Stimulated activated CD4-positive, alpha-beta T cell treated with anti-CD3 and anti-CD28 coated beads, Interleukin-12 subunit alpha, Interleukin-12 subunit beta, amount 100 ng/mL, for 48 hours (primary cell): ENCODE measurements at places on chromosomes 12 and 14.

DNA sequence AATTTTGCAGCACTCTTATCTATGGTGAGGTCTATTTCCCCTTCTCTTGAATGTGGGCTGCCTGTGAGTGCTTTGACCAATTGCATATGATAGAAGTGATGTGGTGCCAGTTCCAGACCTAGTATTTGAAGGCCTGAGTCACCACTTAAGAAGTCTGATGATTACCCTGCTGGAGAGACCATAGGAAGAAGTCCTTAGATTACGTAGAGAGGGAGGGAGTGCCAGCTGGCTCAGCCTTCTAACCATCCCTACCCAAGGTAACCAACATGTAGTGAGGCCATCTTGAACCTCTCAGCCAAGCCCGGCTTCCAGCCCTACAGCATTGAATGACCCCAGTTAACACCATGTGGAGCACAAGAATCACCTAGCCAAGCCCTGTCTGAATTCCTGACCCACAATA lies 166.9 kb downstream of the NELL2 start:
- DNase-seq: no peak

DNA sequence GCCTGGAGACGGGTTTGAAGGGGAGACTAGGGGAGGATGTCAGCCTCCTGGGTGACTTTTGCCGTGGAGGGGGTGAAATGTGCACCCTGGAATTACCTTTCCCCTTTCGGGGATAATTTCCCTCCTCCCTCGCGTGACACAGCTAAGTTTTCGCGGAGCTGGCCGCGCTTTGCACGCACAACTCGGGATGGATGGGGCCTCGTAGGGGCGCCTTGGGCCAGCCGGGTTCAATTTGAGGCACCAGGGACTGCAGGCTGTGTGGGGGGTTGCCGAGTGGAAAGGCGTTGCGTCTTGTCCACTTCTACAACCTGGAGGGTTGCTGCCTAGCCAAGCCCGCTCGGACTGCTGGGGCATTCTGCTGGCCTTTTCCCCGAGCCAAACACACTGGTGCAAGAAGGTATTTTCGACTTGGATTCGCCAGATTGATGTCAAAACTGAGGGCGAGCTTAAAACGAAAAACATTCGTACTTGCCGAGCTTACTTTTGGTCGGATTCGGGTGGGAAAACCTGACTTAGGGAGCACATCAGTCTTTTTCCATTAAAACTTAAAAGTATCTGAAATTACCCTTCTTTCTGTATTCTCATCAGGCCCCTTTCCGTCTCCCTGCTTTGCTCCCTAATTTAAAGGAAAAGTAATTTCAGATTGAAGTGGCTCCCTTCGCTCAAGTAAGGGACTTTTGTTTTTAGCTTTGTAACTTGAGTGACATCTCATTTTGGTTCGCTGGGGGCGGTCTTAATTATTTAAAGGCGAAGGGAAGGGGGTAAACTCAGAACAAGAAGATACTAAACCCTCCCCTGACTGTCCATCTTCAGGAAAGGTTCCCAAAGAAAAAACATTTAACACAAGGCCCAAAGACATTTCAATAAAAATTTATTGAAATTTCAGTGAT lies 14.3 kb downstream of the TBX3 start:
- no peak for DNase-seq

DNA sequence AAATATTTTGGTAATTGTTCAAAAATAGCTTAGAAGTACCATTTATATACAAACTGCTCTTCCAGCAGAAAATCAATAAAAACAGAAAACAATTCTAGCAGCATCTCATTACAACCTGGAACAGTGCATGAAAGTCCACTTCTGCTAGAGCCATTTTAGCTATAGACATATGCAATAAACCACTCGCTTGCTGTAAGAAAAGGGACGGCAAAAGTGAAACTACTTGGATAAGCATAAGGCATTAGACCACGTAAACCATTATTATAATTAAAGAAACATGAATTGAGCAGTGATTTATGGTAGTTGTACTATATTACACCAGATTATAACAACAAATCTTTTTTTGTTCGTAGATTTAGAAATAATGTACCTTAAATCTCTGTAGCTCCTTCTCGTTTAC lies 48.7 kb downstream of the LRIG3 start:
- DNase-seq: no peak

GRCh38 chr12:42585841-42586216 lies 3.7 kb downstream of the PRICKLE1 start:
- no peak for DNase-seq

DNA sequence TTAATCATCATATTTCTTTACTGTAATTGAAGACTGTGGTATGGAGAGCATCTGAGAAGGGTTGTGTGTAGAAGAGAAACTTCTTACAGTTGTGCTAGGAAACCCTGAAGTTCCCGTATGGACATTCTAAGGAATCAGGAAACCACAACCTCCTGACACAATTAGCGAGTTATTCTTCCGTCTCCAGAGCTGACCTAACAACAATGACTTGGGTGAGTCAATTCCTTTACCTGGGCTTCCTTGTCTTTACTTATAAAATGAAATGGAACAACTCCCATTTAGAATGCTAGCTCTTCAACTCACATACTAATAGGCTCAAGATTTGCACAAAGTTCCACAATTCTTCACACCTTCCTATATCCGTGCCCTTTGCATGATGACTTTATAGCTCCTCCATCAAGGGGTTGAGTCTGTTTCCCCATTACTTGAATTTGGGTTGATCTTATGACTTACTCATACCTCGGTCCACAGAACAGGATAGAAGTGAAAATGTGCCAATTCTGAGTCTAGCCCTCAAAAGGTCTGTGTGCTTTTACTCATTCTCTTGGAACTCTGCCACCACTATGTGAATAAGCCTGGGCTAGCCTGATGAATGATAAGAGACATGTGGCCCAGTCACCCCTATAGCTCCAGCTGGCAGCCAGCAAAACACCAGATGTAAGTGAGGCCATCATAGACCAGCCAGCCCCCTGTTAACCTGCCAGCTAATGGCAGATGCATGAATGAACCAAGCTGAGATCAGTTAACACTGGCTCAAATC lies 459.4 kb downstream of the ETNK1 start:
- DNase-seq: no peak

DNA sequence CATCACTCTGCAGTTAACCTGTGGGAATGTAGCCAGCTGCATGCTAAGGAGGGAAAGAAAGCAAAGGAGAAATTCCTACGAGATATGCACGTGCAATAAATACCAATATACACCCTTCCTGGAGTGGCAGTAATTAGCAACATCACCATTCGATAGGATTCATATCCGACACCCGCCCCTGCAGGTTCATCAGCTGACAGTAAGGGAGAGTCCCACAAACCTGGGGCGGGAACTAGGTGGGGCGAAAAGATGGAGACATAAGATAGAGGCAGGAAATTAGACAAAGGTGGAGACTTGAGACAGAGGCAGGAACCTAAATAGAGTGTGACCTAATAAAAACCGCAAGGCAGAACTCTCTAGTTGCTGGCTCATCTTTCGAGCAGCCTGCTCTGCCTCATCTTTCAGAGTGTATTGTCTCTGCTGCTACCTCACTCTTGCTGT lies 51.6 kb downstream of the PLEKHG3 start:
- DNase-seq: peak; percentile 47

DNA sequence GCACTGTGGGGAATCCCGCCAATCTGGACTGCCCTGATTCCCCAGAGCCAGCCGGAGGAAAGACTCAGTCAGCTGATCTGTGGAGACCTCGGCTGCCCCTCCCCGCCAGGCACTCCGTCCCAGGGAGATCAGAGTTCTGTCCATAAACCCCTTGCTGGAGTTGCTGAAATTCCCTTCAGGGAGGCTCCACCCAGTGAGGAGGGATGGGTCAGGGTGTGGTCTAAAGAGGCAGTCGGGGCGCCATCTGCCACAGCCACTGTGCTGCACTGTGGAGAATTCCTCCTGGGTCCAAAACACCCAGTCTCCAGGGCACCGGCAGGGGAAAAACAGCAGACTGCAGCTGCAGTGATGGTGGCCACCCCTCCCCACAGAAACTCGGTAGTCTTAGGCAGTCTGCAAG lies 1922.3 kb upstream of the FLRT2 start:
- no peak for DNase-seq

GRCh38 chr14:57609192-57610075 lies 115.8 kb upstream of the CCDC198 start:
- DNase-seq: no peak

DNA sequence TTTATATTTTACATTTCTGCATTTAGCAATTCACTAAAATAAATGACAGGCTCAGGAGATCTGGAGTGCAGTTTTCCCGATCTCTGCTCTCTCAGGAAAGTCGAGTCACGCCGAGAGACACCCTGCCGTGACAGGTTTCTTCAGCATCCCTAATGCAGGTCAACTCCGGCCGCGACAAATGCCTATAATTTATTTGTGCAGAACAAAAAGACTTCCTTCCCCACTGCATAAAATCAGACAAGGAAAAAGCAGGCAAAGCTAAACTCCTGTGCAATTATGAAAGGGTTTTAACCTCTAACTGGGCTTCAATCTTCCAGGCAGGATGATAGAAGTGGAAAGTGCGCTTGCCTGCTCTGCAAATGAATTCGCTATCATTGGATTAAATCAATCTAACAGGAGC lies 28.1 kb downstream of the SPRING1 start:
- DNase-seq: no peak

DNA sequence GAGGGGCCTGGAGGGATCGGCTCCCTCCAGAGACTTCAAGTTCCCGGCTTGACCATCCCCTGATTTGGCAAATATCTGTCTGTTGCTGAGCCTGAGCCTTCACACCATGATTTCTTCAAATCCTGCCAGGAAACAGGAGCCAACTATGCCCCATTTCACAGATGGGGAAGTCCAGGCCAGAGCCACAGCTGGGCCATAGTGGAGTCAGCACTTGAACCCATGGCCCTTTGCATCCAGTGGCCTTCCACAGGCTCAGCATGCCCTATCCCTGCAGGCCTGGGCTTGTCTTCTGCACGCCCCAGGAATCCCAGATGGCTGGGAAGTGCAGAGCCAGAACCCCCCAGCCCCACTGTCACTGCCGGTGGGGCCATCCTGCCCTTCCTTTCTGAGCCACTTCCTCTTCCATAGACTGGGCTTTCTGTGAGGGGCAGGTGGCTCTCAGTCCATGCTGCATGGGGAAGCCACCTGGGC lies 44.9 kb downstream of the CYP46A1 start:
- DNase-seq: no peak

DNA sequence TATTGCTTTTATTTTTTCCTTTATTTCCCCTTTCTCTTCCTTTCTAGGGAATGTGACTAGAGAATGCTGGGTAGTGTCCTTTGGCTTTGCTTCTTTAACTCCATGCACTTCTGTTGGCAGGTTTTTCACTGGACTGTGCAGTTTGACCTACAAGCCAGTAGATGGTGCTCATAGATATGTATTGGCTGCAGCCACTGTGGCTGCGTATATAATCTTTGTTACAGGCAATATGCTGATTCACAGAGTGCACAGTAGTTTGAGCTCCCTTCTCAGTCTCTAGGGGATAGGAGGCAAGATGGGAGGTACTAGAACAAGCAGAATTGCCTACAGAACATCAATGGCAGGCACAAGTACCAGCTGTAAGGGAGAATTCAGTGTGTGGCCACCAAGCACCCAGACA lies 503.5 kb downstream of the LRFN5 start:
- DNase-seq: no peak

GRCh38 chr12:47590771-47591360 lies 115.0 kb downstream of the RPAP3 start:
- no peak for DNase-seq

DNA sequence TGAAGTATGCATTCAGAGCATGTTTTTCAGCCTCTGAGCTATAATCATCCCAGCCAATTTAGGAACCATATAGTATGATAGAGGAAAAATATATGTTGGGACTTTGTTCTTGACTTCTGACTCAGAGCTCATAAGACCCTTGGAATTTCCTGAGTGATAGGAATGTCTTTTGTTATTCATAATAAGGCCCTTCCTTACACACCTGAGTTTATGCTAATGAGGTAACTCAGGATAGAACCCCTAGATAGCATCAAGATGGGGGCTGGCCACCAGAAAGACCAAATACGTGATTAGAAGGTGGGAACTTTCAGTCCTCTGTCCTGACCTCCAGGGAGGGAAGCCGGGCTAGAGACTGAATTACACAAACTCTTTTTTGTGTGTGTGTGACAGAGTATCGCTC lies 32.4 kb upstream of the PLEK2 start:
- DNase-seq: no peak

- no peak for DNase-seq
Observed at GRCh38 chr12:95699579-95699978, 91.0 kb downstream of the NTN4 start.

DNA sequence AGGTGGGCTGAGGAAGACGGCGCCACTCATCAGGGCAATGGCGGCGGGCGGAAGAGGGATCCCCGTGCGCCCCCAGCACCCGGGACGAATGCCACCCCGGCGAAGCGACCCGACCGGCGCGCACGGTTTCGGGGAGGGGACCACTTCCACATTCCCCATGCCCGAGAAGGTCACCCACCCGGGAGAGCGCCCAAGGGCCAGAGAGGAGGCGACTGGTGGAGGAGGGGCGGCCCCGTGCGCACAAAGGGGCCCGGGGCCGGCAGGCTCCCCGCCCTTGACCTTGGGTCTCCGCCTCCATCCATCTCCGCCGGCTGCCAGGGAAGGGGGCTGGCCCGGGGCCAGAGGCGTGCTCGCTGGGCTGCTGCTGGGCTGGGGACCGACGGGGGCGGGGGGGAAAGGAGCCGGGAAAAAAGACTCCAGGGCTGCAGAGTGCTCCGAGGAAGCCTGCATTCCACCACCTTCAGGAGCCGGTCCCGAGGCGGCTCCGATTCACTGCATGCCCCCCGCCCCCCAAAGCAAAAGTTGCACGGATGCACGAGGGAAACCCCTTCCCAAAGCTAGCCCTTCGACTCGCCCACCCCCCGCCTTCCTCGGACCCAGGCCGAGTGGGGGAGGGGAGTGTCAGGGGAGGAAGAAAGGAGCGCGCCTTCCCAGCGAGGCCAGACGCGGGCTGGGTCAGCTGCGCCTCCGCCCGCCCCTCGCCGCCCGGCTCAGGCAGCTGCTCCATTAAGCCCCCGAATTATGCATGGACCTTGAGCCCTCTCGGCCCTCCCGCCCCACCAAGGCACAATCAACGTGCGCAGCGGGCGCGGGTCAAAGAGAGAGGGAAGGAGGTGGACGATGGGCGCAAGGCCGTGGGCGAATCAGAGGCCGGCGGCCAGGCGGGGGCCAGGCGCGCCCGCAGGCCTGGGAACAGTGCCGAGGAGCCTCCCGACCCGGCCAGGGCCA lies 26.2 kb downstream of the BCL11B start:
- no peak for DNase-seq

DNA sequence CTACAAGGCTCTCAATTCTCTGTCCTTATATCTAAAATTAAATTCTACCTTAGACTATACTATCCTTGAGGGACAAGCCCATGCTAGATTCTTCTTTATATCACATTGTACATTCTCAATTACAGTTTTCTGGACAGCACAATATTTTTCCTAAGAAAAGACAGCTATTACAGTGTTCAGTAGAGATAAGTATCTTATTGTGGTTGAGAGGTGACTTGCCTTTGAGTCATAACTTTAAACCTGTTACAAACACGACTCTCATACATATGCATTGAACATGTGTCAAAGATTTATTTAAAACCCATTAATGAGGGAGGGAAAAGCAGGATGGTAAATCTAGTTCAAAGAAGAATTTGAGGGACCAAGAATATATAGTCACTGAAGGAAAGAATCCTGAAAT lies 61.1 kb downstream of the TPH2 start:
- no peak for DNase-seq

- no peak for DNase-seq
Observed at GRCh38 chr12:81809829-81810595, 50.9 kb upstream of the PPFIA2 start.
